Caudate nucleus (tissue), 63 donors: ENCODE measurements at places on chromosomes 1 and 21.

DNA sequence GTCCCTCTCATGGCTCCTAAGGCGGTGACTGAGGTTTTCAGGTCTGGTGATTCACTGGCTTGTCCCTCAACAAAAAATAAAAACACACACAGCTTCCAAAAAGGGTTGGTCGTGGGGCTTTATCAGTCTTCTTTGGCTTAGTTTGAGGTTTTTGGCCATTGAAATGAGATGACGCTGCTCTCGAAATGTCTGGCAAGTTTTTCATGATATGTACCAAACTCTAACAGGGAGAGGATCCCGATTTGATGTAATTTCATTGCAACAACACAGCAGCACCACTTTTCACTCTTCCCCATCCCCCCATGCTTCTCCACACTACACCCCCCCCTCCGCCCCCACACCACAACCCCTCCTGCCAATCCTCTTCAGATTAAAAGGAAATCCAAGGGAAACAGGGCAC, 187.1 kb upstream of the NFIA start:
- DNase-seq: no peak

DNA sequence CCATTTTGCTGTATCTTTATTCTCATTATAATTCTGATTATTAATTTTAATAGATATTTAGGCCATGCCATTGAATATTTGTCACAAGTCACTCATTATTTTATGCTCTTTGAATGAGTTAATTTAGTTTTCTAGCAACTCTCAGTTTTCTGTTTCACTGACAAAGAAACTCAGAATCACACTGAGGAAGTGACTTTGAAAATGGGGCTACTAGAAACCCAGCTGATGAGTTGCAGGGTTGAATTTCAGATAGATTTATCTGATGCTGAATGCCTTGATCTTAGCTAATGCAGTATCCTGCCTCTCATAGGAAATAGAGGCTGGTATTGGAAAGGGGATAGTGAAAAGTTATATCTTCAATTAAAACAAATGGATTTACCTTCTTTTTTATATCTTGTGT, 67.4 kb upstream of the PLA2G4A start:
- no peak for DNase-seq

DNA sequence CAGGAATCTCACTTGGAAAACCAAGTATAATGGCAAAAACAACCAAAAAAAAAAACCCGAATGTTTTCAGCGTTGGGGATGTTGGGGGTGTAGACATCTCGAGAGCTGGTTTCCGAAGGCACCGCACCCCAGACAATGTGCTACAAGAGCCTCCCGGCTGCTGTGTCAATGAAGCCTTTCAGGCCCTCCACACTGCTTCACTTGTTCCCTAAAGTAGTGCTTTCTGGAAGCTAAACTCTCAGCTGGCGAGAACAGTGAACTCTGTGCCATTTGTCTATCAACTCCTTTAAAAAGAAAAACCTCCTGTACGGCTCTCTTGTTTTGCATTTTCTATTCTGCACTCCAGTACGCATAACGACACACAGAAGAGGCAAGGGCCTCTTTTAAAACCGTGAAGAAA, 32.5 kb downstream of the PLEKHO1 start:
- peak; percentile 23 for DNase-seq

- no peak for DNase-seq
Measured at GRCh38 chr1:9827558-9828185, 3.9 kb upstream of the CLSTN1 start.

DNA sequence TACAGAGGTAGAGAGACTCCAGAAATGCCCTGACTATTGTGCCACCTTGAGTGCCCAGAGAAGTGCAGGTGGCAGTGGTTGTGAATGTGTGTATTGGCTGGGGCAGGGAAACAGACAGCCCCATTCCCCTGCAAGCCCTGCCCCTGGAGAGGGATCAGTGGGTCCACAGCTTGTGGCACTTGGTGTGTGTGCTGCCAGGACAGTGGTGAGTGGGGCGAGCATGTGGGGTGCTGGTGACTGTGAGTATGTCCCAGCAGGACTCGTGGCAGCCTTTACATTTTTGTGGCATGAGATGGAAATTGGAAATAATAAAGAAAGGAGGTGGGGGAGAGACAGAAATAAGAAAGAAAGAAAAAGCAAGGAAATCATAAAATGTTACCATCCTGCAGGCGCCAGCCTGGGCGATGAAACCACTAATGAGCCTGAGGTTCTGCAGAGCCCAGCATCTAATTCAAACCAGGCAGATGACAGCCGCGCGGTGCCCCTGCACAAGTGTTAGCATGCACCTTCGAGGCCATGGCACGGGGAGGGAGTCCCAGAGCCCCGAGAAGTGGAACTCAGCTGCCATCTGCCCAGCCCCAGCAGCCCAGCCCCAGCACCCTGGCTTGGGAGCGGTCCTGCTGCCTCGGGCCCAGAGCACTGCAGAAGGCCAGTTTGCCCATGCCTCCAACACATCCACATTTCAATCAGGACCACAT, 49.1 kb upstream of the ZBTB40 start:
- no peak for DNase-seq

DNA sequence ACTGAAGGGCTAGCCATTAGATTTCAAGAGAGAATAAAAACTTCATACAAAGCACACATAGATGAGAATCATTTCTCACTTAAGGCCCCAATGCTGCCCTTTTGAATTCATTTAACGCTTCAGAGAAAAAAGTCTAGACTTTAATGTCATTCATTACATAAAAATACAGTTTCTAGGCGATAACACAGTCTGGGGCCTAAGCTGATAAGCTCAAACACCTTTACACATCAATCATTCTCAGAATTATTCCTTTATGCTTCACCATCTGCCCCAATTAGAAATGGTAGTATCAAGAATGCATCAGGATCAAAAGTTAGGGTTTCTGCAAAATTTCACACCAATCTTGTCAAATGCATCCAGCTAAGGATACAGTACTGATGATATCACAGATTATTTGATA, 100.1 kb upstream of the HP1BP3 start:
- DNase-seq: no peak

DNA sequence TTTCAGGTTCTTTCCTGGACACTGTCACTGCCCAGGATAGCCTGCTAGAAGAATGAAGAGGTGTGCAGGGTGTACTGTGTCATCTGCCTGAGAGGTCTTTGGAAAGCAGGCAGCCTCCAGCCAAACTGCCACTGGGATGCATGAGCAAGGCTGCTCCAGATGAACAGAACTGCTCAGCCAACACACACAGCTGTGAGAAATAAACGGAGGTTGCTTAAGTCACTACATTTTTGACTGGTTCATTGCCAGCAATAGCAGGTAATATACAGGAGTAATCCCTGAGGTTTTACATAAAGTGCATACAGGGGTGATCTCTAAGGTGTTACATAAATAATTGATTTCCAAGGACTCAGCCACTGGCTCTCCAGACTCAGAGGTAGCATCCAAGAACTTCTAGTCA, 516.9 kb downstream of the BRINP3 start:
- DNase-seq: no peak

- DNase-seq: no peak
Measured at GRCh38 chr21:33971492-33972013, 55.9 kb upstream of the ATP5PO start.

- DNase-seq: no peak
Measured at GRCh38 chr1:192904438-192904895, 95.6 kb downstream of the RGS2 start.

DNA sequence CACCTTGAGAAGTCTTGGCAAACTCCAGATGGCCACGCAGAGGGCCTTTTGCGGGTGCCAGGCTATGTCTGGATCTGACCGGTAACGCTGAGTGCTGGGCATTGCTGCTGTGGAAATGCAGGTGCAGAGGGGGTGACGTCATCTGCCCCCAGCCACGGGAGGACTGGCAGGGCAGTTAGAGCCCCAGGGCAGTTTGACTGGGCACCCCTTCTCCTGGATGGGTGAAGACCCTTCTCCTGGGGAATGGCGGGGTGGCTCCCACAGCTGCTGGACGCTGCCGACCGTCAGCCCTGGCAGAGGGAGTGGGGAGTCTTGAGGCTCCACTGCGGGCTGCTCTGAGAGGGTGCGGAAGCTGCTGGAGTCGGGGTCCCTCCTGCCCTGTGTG, 12.6 kb upstream of the EDN2 start:
- DNase-seq: no peak

DNA sequence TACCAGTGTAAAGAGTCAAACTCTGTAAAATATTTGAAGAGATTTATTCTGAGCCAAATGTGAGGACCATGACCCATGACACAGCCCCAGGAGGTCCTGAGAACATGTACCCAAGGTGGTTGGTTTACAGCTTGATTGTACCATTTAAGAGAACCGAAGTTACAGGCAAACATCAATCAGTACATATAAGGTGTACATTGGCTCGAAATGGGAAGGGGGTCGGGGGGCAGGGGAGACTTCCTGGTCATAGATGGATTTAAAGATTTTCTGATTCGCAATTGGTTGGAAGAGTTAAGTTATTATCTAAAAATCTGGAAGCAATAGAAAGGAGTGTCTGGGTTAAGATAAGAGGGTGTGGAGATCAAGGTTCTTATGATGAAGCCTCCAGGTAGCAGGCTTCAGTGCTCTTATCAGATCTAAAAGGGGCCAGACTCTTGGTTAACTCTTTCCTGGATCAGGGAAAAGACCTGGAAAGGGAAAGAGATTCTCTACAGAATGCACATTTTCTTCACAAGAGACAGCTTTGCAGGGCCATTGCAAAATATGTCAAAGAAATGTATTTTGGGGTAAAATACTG, 47.5 kb upstream of the NTPCR start:
- no peak for DNase-seq

GRCh38 chr1:228275179-228275429, 67.3 kb downstream of the OBSCN start:
- no peak for DNase-seq

GRCh38 chr1:157404614-157405013, 147.7 kb downstream of the FCRL5 start:
- DNase-seq: no peak

DNA sequence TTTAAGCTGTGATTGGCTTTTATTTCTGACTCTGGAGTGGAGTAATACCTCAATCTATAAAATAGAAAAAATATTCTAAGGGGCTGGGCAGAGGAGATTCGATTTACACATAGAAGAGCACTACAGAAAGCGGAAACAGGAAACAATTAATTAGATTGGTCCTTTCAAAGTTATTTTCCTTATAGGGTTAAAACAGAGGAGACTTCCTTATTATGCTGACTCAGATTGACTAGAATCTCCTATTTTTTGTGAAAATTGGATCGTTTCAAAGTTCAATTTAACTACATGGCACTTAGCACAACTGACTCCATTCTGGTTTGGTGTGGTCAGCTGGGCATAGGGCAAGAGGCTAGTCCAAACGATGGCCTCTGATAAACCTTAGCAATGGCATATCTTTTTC, 48.3 kb upstream of the NCAM2 start:
- no peak for DNase-seq

DNA sequence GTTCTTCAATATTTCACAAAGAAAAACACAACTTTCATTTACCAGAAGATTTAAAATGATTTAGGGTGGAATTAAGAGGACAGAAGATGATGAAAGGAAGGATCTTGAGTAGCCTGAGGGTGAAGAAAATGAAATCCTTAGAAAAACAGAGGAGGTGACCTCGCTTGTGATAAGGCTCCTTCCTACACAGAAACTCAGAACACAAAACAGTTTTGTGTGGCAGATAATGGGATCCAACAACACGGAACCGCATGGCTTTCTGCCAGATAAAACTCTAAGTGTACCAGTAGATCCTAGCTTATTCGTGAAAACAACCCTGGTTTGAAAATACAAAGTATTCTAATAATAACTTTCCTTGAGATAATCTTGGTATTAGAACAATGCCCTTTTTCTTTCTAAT, 74.0 kb upstream of the EXO1 start:
- DNase-seq: no peak

DNA sequence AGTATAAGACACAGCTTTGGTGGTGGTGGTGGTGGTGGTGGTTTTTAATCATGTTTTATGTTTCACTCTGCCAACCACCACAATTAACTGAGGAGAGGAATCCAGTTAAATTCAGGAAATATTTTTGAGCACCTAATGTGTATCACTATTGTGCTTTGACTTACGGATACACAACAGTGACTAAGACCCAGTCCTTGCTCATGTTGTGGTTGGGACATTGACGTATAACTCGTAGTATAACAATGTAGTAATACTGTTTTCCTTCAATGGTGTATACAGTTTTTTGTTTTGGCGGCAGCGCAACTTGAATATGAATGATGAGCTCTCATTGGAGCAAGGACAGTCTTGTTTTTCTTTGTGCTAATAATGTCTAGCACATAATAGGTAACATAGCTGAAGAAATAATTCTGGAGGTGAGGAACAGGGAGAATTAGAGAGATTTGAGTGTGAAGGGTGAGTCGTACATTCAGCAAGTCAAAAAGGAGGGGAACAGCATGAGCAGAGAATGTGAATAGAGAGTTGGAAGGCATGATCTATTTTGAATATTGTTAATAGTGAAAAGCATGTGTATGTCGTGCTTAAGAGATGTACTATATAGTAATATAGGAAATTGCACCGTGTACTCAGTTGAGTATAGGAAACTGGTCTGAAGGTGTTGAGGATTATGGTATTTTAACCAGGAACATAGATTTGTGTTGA, 5.5 kb downstream of the CACYBP start:
- DNase-seq: no peak

DNA sequence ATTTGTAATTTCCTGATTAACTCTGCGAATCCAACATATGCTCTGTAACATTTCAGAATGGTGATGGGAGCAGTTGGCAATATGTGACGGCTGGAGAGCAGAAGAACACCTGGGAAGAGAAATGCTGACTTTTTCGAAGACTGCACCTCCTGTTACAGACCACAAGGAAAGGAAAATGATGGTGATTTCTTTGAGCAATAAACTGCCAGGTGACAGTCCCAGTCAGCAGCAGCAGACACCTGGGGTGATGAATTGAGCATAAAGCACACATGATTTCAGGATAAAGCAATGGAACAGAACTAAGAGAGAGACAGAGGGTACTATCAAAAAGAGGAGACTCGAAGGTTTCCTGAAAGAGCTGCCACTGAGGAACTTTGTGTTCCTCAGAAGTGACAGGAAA, 528.6 kb downstream of the NEGR1 start:
- DNase-seq: no peak

GRCh38 chr1:14713077-14713476, 114.6 kb downstream of the KAZN start:
- no peak for DNase-seq

DNA sequence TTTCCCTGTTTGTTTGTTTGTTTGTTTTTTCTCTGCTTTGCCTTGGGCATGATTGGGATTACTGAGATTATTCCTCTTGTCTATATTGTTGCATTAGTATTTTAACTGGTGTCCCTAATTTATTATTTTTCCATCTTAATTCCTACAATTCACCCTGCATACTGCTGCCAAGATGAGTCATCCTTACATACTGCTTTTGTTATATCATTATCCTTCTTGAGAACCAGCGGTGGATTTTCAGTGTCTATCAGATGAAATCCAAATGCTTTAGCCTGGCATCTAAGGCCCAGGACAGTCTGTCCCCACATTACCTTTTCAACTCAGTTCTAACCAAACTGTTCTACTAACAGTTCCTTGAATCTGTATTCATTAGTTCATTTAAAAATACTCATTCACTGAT, 101.7 kb downstream of the OLFML2B start:
- DNase-seq: no peak

DNA sequence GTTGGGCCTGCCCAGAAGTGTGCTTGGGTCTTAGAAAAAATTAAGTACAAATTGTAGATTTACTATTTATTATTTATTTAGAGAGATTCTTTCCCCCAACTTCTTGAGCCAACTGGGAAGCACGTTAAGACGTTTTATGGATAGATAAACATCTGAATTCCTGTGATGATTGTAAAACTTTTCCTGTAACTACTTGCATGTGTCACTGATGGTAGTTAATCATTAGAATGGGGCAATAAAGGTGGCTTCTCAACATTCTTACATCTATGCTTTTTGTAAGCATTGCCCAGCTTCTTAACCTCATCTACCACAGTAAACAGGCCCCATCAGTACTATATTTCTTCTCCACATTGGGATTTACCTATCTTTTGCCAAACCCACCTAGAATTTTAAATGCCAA, 559.8 kb downstream of the LMO4 start:
- no peak for DNase-seq
